ENCODE measurements at places on chromosomes 16 and 17.

GRCh38 chr16:68893710-68894705 is 50.7 kb downstream of the TANGO6 start:
- DNase-seq: no peak

DNA sequence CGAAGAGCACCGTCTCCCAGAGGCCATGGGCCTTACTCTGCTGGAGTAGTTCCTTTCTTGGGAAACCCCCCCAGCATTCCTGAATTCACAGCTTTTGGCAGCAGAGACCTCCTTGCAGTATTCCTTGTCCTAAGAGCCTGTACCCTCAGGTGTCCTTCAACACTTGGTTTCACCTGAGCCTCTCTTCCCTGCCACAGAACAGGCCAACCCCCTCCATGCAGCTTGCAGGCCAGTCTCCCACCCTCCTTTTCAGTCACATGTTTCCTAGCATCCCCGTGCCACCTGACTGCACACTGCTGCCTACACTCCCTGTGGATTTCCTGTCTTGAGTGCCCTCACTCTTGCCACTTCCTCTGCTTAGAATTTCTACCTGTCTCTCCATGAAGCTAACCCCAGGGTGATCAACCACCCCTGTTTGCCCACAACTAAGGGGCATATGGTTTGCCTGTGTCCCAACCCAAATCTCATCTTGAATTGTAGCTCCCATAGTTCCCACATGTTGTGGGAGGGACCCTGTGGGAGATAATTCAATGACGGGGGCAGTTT is 65.5 kb downstream of the DYNLRB2 start:
- no peak for DNase-seq

- no peak for DNase-seq
Measured at GRCh38 chr16:4936991-4937781, at the start of gene PPL. PPL (minus strand) TSS chr16:4937148; CDS start chr16:4937045, 103 bp downstream.

GRCh38 chr17:69672924-69673323 is 258.4 kb downstream of the MAP2K6 start:
- no peak for DNase-seq

GRCh38 chr17:30021708-30022317 is 80.4 kb downstream of the EFCAB5 start:
- DNase-seq: no peak

DNA sequence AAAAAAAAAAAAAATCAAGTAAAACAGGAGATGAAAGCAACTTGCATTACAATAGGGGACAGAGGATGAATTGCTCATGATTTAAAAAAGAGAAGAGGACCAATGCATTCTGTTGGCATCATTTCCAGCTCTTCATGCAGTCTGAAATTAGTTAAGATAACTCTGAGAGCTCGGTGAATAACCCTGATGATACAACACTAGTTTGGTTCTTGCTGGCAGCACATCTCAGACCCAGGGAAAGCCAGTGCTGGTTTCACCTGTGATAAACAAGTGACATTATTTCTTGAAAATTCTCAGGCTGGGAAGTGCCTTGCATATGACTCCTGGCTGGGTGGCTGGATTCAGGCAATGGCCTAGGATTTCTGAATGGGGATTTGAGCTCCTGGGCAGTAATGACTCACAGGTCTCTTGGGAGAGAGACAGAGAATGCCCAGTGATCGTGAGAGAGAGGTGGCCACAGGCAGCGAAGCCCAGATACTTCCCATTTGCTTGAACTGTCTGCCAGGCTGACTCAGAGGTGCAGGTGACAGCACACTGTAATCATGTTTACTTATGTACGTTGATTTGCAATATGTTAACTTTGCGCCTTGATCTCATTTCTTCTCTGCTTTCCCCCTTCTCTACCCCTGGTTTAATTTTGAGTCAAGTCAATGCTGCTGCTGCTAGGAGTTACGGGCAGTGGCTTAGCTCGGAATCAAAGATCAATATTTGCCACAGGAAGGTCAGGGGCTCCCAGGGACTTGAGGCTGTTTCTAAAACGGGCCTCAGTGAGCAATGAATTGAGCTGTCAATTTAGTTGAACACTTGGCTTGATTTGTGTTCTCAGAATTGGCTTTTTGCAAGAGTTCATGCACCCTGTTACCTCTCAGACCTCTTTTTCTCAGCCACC is 27.1 kb downstream of the ARSG start:
- no peak for DNase-seq

DNA sequence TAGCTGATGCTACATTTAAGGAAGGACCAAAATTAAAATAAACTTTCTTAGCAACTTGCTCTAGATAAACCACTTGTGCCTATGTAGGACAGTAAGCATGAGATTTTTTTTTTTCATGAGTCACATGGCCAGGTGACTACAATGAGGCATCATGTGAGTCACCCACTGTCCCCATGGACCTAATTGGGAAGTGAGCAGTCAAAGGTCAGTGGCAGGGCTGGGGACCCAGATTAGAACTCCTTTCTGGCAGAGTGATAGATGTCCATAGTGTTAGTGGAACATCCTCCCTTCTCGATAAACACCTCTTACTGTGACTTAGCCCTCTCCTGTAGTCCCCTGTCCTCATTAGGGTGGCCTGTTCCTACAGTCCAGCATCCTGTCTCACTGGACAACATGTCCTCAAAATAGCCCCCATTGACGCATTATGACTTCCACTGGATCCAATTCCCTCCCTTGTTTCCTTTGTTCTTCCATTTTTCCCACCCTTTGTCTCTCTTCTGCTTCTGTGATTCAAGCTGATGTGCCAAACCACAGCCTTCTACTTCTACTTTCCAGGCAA is 12.4 kb downstream of the ITGB3 start:
- DNase-seq: no peak

DNA sequence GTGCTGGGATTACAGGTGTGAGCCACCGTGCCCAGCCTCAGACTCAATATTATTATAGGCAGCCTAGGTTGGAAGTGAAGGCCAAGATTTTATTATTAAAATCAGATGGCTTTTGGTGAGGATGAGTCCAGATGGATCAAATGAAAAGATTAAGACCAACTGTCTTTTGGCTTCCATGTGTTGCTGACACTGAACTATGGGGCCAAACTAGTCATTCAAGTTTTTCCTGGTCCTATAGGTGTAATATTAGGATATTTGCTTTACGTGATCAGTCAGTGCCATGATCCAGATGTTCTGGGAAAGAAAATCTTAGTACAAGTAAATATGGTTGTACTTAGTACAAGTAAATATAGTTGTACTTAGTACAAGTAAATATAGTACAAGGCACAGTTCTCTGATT is 140.6 kb downstream of the MAP2K6 start:
- no peak for DNase-seq

- DNase-seq: no peak
Measured at GRCh38 chr17:28370035-28370743, at the start of gene VTN. VTN (minus strand) TSS chr17:28370307; CDS start chr17:28370203, 104 bp downstream.

DNA sequence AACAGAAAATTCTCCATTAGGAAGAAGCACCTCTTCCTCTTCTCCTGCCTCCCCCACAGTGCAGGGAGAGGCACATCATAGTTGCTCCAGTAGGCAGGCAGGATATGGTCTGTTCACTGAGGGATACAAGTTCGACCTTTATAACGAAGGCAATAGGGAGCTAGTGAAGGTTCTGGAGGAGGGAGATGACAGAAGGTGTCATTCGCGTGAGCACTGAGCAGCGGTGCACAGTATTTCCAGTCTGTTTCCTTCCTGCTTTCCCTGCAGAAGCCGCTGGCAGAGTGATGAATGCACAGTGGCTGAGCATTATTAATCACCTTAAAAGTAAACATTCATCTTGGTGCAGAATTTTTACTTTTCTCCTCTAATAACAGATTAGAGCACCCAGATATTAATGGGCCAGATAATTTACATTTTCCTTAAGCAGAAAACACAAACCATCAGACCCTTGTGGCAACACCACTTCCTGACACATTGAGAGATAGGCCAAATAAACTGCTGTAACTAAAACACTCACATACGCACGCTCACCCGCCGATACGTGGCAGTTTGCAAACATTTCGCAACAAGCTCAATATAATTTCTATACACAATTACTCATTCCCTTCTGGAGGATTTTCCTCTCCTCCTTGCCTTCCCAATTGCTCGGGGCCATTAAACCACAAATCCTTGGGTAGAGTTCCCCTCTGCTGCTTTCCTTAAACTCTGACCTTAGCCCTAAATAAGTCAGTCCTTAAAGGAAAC is 69.5 kb downstream of the AIPL1 start:
- DNase-seq: no peak

DNA sequence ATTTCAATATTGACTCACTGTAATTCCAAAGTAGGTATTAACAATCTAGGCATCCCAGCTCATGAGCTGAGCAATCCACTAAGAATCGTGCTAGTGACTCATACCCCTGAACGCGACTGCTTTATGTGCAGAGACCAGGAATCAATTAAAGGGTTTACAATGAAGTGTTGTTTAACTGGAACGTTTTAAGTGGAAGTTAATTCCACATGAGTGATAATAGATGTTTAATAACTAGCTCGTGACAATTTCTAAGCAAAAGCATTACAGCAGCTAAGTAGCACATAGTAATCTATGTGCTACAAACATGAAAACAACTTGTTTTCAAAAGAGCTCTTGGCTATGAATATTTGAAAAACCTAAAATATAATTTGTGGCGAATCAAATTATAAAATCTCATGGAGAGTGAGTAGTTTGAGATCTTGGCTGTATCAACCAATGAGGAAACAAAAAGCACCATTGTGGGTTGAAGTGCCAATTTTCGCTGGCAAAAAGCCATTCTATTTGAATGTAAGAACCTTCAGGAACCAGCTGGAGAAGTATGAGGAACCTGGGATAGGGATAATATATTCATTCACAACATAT is 9.4 kb downstream of the GJC1 start:
- DNase-seq: no peak

GRCh38 chr16:74320707-74321106 is 24.1 kb downstream of the PSMD7 start:
- DNase-seq: no peak

- DNase-seq: no peak
Measured at GRCh38 chr17:32349503-32349853, 479 bp upstream of the ZNF207 start.

GRCh38 chr16:56317998-56318826 is 107.1 kb downstream of the AMFR start:
- peak; percentile 68 for DNase-seq

GRCh38 chr17:68809148-68809547 is 146.0 kb downstream of the ABCA8 start:
- no peak for DNase-seq

DNA sequence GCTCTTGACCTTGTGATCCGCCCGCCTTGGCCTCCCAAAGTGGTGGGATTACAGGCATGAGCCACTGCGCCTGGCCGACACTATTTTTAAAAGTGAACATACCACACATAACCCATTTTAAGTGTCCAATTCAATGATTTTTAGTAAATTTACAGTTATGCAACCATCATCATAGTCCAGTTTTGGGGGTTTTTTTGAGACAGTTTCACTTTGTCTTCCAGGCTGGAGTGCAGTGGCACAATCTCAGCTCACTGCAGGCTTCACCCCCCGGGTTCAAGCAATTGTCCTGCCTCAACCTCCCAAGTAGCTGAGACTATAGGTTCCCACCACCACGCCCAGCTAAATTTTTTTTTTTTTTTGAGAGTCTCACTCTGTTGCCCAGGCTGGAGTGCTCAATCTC is 3.1 kb upstream of the EPOP start:
- DNase-seq: no peak
